ENCODE measurements at places on chromosomes 16 and 17. TPM values are rescaled to one million over a fixed set of nuclear protein-coding genes. Genes with fewer than 3 reads are reported as not detected.

DNA sequence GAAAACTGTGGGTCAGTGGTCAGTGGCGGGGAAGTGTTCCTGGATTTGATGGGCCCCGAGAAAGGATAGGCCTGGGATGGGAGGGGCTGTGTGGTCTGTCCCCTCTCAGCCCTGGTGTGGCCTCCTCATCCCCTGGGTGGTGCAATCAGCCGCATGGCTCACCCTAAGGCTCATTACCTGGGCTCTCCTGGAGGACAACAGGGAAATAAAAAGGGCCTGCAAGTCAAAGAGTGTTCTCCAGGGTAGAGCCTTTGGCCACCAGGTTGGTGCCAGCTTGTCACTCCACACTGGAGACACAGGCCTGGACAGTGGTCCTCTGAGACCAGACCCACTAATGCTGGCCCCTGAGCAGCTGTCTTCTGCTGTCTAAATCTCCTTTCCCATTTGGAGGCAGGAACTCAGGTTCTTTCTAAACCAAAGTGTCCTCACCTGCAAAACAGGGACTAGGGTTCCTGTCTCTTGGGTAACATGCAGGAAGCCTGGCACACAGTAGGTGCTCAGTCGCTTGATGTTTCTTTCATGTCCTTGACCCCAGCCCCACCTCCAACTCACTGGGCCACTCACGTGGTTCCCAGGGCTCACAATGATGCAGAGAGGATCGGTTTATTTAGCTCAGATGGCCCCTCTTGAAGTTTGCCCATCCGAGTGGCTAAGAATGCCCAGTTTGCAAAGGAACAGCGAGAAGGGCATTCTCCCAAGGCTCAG lies 2.4 kb downstream of the NDRG4 start:
- no peak for DNase-seq

- DNase-seq = peak; percentile 50
These were observed 1.5 kb upstream of the ADAM11 start for GRCh38 chr17:44757045-44757917.

DNA sequence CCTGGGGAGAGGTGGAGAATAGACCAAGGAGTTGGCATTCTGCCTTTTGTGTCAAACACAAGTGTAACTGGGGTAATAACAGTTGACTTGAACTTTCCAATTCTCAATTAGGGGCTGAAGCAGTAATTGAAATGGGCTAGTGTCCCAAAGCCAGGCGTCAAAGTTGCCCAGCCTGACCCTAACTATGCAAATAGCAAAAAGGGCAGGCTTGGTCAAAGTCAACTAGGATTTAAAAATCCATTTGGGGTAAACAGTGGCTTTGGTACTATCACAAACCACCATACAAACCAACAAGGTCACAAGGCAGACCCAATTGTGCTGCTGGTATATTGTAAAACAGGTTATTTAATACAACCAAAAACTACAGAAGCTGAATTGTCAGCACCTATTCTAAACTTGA lies 18.0 kb downstream of the NFE2L1 start:
- DNase-seq = no peak

Gene TMIGD1
- total RNA-seq = not detected

DNA sequence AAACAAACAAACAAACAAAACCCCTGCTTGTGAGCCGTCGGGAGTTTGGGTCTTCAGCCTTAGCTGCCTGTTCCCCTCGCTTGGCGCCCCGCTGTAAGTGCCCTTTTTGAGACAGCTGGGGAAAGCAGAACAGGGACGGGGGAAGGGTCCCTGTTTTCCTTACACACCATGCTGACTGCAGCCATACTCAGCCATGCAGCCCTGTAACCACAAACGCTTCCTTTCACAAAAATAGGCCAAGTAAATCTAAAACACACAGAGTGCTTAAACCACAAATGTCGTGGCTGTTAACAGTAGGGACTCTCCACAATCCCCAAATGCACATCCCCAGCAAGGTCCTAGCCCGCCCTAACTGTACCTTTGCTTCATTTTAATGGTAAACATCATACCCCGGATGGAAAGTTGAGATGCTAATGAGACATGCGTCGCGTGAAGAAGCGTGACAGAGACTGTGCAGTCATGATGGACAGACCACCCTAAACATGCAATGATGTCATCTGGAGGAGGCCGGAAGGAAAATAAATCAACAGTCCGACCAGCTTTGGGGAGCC lies 129.9 kb downstream of the MGAT5B start:
- DNase-seq = no peak

GRCh38 chr17:3980381-3981014 lies 16.3 kb upstream of the ATP2A3 start:
- DNase-seq = no peak

DNA sequence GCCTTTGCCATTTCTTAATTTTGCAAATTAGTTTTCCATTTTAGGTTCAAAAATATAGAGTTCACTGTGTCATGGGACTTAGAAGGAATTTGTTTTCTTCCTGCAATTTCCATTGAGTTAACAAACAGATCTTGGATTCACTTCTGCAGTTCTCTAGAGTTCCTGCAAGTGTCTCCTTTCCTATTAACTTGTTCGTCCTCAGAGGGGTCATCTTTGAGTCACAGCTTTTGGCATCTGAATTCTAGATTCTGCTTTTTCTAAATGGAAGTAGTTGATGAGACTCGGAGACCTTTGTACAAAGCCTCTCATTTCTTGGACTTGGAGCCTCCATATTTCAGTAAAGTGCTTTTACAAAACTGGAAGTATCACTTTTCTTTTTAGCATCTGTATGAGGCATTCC lies 323.3 kb downstream of the BCAS3 start:
- DNase-seq = no peak

DNA sequence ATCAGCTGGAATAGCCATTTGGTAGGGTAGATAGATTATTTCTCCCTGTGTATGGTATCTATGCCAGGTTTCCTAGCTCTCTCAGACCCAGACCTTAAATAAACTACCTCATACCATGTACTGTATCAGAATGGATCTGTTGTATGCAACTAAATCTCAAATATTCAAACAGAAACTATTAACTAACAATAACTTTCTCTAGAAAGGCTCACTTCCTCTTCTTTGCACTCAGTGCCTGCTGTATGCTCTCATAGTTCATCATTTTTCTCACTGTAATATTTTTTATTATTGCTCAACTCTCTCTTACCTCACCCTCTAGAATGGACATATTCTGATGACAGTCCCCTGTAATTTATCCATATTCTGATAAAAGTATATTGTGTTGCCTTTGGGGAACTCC lies 182.4 kb downstream of the TOX3 start:
- no peak for DNase-seq

GRCh38 chr17:51398687-51399086 lies 138.3 kb downstream of the UTP18 start:
- DNase-seq = no peak

- peak; percentile 48 for DNase-seq
These were observed 66.9 kb downstream of the RNF213 start for GRCh38 chr17:80327518-80327917.

Gene CSH2
- total RNA-seq = not detected

All from left cardiac atrium (tissue), 4 donors.